ENCODE measurements at places on chromosomes 2 and 18.

GRCh38 chr2:170530803-170531564, 184.2 kb upstream of the SP5 start:
- DNase-seq: no peak

DNA sequence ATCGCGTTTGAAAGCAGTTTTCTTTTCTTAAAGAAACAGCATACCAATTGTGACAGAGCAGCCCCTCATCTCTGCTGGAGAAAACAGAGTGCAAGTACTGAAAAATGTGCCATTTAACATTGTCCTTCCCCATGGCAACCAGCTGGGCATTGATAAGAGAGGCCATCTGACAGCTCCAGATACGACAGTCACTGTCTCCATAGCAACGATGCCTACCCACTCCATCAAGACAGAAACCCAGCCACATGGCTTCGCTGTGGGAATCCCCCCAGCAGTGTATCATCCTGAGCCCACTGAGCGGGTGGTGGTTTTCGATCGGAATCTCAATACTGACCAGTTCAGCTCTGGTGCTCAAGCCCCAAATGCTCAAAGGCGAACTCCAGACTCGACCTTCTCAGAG, 9.5 kb downstream of the GRHL1 start:
- DNase-seq: no peak

DNA sequence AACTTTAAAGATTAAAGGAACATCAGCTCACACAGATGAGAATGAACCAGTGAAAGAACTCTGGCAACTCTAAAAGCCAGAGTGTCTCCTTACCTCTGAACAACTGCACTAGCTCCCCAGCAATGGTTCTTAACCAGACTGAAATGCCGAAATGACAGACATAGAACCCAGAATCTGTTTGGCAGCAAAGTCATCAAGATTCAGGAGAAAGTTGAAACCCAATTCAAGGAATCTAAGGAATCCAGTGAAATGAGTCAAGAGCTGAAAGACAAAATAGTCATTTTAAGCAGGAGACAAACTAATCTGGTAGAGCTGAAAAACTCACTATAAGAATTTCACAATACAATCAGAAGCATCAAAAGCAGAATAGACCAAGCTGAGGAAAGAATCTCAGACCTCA, 72.0 kb downstream of the STRADB start:
- peak; percentile 20 for DNase-seq

- no peak for DNase-seq
Observed at GRCh38 chr2:13686262-13686661, 946.3 kb upstream of the LRATD1 start.

DNA sequence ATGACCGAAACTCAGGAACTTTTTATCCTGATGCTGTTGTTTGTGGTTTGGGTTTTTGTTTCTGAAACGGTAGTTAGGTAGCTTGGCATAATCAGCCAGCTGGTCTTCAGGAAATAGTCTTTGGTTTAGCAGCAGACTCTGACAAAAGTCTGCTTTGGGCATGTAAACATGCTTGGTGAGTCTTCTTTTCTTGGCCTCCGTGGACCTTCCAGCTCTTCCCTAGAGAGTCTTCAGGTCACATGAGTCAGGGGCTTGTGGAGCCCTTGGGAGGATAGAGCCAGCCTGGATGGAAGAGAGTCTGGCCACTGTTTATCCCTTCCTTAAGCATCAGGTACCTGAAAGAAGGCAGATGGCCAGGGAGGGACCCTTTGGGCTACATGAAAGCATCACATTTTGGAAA, 154.5 kb downstream of the MGAT5 start:
- DNase-seq: no peak

DNA sequence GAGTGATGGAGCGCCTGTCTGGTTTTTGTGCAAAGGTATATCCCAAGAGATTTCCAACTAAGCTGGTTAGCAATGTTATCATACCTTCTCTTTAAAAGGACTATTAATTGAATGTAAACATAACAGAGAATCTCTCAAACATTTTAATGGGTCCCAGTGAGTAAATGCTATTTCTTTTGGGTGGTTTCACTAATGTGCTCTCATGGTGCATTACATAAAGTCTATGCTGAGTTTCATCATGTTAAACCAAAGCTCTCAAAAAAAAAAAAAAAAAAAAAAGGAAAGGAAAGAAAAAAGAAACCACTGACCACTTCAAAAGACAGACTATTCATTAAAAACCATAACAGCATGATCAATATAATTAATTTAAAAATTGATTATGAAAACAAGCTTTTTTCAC, 119.1 kb upstream of the SCN1A start:
- DNase-seq: no peak

DNA sequence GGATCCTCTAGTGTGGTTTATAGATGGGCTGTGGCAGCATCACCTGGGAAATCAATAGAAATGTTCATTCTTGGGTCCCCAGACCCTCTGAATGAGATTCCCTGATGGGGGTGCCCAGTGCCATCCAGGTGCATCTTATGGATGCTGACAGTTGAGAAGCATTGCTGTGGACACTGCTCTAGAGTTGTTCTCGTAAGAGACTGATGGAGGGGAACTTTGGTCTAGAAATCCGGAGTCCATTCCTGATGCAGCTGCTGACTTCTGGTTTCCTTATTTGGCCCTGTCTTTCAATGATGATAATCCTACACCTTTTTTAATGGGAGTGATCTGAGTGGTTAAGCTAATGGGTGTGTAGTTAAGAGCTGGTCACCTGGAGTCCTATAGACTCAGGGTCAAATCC, 28.3 kb upstream of the E2F6 start:
- DNase-seq: no peak

GRCh38 chr2:238296638-238297457, 8.4 kb upstream of the PER2 start:
- no peak for DNase-seq

DNA sequence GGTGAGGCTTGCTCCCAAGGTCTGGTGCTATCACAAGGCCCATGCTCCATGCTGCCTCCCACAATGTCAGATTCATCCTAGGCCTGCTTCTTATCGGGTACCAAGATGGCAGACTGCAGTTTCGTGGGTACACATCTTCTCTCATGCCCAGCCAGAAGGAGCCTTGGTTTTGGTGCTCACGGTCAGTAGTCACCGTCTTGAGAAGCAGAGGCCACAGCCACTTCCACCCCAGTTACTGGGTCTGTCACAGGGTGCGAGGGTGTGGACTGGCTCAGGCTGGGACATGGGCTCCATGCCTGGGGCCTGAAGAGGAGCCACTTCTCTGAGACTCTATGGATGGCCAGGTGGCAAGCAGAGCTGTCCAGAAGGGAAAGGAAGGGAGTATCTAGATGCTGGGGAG, 178.8 kb upstream of the HS6ST1 start:
- no peak for DNase-seq

DNA sequence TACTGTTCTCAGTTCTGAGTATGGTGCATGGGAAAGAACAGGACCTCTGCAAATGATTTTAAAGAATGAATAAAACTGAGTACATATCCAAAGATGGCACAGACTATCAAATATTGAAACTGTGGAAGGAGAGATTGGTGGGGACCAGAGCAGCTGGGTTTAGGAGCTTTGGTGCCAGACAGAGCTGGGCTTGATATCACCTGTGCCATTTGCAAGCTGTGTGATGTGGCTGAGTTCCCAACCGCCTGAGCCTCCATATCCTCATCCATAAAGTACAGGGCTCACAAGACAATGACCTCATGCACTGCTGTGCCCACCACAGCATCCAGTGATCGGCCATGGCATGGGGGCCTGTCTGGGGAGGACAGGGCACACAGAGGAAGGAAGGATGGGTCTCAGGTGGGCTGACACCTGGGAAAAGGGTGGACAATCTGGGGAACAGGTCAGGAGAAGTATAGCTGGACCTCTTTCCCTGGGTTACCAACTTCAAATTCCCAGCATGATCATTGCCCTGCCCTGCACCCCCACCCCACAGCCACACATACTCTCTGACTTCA, 83.9 kb upstream of the RAB6C start:
- no peak for DNase-seq

DNA sequence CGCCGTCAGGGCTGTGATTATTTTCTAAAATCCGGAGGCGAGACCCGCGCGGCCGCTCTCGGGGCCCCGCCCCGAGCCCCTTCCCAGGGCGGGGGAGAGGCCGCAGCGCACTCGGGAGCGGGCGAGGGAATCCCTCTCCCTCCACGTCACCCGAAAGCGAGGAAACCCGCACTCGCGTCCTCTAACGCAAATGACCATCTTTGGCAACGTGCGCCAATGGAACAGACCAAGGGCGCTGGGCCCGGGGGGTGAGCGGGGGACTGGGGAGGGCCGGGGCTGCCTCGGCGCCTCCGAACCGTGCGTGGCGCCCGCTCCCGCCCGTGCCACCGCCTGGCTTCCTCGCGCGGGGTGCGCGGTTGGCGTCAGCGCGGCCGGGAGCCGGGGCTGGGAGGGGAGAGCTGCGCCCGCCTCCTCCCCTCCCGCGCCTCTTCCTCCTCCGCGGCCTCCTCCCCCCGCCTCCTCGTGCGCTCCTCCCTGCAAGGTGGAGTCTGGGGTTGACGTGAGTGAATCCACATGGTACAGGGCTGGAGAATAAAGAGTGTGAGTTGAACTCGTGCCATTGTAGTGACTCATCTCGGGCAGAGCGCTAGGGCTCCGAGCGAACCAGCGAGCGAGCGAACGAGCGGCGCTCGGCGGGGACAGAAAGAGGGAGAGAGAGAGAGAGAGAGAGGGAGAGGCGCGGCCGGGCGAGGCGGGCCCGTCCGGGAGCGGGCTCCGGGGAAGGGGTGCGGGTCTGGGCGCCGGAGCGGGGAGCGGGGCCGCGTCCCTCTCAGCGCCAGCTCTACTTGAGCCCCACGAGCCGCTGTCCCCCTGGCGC, at the start of gene FOSL2:
Gene FOSL2 (plus strand): TSS at position 562 of the 817 bp plus-strand sequence. CDS start 863 bp downstream, outside the sequence.
- DNase-seq: peak; percentile 100

DNA sequence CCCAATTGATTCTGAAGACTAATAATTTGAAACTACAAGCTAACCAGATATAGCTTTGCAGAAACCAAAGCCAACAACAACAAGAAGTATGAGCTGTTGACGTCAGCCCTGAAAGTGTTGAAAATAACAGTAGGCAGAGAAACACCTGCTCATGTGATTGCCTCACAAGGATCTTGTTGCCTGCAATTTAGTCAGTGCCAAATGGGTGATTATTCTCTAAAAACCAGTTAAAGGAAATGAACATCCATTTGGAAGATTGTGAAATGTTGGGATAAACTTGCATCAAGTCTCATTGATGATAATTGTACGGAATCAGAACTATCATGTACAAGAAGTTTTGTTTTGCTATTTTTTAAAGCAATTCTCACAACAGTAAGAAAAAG, 2.8 kb downstream of the CYTIP start:
- DNase-seq: peak; percentile 56

DNA sequence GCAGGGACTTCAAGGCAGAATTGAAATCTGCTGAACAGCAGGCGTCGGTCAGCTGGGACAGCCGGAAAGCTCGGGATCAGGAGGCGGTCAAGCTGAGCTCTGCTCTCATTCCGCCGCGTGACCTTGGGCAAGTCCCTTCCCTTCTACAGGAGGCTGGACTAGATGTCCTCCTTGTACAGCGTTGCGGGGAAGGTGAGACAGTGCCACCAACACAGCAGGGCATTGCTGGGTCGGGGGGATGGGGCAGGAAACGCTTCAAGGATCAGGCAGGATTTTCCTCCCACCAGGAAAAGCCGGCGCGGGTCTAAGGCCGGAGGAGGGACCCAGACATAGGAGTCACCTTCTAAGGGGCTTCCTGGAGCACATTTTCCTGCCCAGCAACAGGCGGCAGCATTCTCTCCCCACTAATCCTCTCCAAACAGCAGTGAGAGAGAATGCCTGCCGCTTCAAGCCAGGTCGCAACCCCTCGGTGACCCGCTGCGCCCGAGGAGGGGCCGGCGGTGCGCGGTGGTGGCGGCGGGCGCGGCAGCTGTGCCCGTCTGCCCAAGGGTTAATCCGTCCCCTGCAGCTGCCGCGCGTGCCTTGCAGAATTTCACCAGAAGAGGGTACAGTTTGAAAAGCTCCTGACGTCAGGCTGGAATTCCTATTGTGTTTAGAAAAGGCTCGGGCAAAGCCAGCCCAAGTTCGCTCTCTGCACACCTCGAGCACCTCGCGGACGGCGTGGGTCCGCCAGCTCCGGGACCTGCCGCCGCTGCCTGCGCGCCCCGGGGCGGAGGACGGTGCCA, at the start of gene KCNF1:
Gene KCNF1 (plus strand): TSS at position 644 of the 785 bp plus-strand sequence. CDS start 493 bp downstream, outside the sequence.
- DNase-seq: peak; percentile 72

- DNase-seq: no peak
Observed at GRCh38 chr2:235000426-235001236, 48.8 kb downstream of the SH3BP4 start.

DNA sequence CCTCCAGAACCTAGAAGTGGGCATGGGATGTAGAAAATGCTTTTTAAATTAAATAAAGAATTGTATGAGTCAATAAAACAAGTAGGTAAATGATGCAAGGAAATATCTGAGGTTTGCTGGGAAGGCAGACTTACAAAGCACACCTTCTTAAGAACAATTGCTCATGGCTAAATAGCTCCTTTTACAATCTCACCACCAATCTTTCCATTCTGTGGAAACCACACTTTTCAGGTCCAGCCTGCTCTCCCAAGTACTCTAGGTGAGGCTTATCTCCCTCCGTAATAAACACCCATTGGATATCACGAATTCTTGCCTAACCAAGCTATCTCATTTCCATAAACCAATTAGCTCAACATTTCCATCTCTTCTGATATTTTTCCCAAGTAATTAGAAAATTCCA, 91.5 kb upstream of the SLC8A1 start:
- no peak for DNase-seq

DNA sequence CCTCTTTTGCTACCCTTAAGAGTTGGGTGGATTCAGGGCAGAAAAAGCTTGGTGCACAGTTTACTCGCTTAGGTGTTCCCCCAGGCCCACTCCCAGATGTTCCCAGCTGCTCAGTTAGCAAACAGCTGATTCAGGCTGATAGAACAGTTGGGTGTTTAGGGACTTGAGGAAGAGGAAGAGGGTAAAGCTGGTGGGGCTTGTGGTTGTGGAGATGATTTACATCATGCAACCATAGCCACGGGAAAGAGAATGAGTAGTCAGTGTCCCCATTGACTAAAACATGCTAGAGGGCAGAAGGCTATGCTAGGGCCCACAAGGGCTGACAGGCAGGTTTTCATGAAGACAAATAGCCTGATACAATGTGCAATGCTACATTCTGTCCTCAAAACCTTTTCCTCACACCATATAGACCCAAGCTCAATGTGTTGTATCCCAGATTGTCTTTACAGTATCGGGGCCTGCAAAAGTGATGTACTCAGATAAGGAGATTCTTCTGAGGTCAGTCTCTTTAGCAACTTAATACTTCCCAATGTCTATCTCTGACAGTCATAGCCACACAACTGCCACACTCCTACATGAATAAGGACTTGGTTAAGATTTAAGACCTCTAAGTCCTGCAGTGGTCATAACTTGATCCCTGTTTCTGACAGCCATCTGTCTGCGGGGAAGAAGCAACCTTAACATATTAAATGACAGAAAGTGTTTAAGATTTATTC, 15.6 kb downstream of the COLEC12 start:
- no peak for DNase-seq

- DNase-seq: no peak
Observed at GRCh38 chr2:3208591-3208990, 169.0 kb downstream of the EIPR1 start.

DNA sequence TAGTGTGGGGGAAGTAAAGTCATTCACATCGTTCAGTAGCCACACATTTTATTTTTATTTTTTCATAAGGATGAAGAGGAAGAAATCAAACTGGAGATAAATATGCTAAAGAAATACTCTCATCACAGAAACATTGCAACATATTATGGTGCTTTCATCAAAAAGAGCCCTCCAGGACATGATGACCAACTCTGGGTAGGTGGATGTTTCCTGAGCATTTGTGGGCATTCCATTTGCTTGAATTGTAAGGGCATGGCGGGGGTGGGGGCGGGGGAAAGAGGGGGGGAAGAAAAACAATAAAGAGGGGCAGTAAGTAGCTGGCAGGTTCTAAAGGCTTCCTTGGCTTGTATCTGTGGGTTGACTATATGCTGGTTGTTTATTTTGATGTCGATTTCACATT, 126.4 kb downstream of the MAP4K4 start:
- DNase-seq: peak; percentile 50

All from fibroblast of pulmonary artery (primary cell).